ENCODE measurements at places on chromosomes 4 and X.

DNA sequence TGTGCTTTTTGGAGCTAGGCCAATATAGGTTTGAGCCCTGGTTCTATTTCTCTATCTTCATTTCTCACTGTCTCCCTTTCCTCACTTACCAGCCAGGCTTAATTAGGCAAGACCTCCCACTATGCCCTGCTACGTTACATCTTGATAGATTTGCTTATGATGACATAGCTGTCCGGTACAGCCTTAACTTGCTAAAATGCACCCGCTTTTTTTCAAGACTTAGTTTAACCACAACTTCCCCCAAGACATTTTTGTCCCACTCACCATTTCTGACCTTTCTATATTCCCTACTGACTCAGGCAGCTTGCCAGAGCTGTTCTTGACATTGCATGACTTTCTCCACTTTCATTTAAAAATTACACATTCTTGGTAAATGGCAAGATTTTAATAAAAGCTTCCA, 152.6 kb downstream of the MID1 start:
- peak; percentile 80 for DNase-seq

DNA sequence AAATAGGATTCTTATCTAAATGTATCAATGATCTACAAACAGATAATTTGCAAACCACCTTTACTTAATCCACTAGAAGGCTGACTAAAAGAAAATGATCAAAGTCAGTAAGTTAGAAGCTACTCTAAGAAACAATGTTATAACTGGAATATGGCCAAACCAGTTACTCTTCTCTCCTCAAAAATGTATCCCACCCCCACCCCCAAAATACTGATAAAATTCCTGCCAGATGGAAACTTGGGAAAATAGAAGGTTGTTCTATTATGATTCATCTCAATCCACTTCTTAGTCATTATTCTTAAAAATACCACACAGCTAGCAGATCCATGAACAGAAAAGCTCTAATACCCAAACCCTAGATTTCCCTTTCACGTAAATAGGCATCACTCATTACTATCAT, 206.4 kb downstream of the KLHL13 start:
- DNase-seq, result no peak

DNA sequence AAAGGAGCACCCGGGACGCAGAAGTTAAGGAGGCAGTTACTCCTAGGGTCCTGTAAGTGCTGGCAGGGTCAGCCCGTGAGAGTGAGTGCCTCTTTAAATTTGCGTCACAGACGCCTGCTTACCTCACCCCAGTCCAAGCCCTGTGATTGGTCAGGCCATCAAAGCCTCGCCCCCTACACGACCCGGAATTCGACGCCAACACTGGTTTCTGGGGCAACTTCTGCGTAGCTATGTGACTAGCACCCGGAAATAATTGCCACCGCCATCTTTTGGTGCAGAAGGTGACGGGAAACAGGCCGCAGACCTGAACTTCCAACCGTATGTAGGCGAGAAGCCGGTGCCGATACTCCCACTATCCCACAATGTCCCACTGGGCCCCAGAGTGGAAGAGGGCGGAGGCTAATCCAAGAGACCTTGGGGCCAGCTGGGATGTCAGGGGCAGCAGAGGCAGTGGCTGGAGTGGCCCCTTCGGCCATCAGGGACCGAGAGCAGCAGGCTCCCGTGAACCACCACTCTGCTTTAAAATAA, at the start of gene DDX53:
DDX53 (plus strand) TSS at position 265 of the 528 bp plus-strand sequence; CDS start at position 363, 98 bp downstream.
- no peak for DNase-seq

- DNase-seq, result no peak
Observed at GRCh38 chr4:52869656-52870055, 7.5 kb downstream of the RASL11B start.

GRCh38 chr4:153209410-153209809, 5.2 kb downstream of the TRIM2 start:
- DNase-seq, result no peak

DNA sequence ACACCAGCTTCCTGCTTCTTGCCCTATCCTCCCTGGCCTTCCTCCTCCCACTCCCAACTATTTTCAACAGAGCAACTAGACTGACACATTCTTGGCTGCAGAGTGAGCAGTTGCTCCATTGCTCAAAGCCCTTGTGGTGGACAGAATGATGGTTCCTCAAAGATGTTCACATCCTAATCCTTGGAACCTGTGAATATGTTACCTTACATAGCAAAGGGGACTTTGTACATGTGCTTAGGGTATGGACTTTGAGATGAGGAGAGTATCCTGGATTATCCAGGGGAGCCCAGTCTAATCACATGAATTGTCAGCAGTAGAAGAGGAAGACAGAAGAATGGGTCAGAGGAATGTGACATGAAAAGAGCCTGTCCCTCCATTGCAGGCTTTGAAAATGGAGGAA, 24.9 kb upstream of the HOPX start:
- DNase-seq, result no peak

DNA sequence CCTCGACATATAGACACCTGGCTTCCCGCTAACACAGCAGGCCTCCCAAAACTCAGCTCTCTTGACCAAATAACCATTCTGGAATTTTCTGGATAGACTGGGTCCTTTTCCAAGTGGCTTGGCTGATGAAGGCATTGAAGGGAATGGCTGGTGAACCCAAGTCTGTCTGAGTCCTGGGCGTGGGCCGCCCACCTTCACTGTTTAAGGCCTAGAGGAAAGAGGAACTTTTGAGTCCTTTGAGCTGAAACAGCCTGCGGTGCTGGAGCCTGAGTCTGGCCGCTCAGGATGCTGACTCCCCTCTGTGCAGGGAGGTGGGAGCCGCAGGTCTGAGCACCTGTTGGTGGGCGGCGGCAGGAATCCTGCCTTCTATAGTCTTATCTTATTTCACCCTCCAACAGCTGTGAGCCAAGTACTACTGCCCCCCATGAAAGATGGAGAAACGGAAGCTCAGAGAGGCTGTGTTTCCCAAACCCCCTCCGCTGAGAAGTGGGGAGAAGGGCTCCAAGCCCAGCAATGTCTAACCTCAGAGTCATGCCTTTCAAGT, 23.4 kb downstream of the ACOX3 start:
- DNase-seq, result no peak

DNA sequence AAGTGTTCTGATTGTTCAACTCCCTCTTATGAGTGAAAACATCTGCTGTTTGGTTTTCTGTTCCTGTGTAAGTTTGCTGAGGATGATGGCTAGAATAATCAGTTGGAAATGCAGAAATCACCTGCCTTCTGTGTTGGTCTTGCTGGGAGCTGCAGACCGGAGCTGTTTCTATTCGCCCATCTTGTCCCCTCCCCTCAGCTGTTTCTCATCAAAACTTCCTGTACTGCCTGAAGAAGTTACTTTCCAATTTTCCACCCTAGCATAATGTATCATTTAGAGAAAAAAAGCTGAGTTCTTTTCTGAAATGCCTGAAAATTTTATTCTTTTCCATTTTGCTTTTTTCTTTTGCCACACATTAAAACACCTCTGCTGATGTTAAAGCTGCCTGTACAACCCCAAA, 167.6 kb downstream of the TEX13A start:
- DNase-seq, result no peak

GRCh38 chrX:74505437-74505836, 84.1 kb downstream of the SLC16A2 start:
- peak; percentile 82 for DNase-seq

DNA sequence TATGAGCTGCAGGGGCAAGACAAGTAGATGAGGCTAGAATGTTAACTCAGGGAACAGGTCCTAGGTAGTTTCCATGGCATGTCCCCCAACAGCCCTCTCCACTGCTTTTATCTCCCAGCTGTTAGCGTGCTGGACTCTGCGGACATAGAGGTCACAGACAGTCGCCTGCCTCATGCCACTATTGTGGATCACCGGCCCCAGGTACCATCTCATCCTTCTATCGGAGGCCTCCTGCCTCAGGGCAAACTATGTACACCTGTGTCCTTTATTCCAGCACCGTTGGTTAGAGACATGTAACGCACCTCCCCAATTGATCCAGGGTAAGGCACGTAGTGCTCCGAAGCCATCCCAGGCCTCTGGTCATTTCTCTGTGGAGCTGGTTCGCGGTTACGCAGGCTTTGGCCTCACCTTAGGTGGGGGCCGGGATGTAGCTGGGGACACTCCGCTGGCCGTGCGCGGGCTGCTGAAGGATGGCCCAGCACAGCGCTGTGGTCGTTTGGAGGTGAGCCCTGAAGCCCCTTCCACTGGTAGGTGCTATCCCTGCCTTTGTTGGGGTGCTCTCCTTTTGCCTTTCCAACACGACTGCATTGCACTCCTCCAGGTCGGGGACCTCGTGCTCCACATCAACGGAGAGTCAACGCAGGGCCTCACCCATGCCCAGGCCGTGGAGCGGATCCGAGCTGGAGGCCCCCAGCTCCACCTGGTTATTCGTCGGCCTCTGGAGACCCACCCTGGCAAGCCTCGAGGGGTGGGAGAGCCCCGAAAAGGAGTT, 2.2 kb downstream of the MAGIX start:
- no peak for DNase-seq

- DNase-seq, result no peak
Observed at GRCh38 chrX:11431786-11432185, 138.6 kb downstream of the AMELX start.

DNA sequence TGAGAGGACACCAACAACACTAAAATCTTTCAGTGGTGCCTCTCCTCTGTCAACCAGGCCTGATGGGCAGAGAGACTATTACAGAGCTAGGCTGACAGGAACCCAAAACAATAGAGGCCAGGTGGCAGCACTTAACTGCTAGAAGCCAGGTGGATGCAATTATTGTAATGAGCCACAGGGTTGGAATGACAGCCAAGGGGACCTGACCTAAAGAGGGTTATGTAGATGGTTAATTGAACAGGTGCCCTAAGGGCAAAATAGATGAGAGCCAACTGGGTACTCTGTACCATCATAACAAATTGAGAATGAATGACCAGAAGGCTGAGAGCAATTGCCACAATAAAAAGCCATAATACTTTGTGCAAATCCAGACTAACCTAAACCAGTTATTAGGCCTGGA, 24.7 kb upstream of the FRAS1 start:
- DNase-seq, result no peak

GRCh38 chr4:93810340-93810992, 18.1 kb upstream of the ATOH1 start:
- DNase-seq, result no peak

GRCh38 chrX:700936-701335, 70.3 kb downstream of the SHOX start:
- no peak for DNase-seq

DNA sequence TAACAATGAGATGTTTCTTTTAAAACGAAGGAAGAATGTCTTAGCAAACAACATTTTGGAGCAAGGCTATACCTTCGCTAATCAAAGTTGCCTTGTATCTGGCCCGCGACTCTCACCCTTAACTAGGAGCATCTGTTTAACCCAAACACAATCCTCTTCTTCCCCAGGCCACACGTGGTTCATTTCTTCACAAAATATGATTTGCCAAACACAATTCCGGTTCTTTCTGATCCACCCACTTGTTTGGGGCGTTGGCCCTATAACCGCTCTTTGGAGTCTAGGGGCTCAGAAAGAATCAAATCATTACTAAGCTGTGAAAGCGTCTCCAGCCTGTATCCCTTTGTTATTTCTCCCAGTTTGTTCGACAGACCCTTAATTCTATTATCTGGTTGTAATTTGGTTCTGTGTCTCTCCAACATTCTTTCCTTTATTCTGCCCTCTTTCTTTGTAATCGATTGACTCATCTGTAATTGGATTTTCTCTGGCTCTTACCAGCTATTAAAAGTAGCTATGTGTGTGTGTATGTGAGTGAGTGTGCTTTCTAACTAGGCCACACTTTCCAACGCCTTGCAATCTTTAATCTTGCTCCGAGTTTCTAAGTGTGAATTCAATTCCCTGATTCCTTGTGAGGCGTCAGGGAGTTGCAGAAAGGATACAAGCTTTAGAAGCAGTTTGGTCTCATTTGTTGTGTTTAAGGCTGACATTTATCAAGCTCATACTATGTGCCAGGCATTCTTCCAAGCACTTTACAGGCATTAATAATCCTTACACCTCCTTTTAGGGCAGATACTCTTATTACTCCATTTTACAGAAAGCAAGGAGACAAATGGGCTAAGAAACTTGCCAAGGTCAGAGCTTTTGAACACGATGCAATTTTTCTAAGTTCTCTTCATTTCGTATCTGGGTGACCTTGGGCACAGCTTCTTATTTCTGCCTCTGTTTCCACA, 138.6 kb upstream of the CPEB2 start:
- DNase-seq, result no peak

DNA sequence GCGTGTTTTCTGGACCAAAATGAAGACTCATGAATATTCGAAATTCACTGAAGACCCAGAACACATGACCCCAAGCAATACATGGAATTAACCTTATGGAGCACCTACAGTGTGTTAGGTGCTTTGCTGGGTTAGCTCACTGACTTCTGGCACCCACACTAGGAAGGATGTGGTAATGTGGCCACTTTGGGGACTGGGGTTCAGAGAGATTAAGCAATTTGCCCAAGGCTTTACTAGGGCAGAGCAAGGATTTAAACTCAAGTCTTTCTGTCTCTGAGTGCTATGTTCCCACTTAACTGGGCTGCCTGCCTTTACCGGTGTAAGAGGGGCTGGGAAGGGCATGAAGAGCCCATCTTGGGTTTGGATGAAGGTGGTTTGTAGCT, 162.0 kb upstream of the ATP6AP2 start:
- DNase-seq, result no peak

DNA sequence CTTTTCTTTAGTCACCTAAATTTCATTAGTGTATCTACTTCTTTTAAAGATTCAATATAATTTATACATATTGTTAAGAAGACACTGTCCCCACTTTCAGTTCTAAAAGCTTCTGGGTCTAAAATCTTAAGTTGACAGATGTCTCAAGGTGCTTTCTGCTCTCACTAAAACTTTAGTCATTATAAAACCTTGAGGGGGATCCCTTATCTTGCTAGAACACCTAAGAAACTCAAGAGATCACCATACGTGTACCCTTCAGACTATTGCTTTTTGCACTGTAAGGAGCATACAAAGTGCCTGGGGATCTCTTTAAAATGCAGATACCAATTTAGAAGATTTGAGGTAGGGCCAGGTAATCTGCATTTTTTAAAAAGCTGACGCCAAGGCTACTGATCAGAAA, 30.1 kb downstream of the CYBB start:
- no peak for DNase-seq

DNA sequence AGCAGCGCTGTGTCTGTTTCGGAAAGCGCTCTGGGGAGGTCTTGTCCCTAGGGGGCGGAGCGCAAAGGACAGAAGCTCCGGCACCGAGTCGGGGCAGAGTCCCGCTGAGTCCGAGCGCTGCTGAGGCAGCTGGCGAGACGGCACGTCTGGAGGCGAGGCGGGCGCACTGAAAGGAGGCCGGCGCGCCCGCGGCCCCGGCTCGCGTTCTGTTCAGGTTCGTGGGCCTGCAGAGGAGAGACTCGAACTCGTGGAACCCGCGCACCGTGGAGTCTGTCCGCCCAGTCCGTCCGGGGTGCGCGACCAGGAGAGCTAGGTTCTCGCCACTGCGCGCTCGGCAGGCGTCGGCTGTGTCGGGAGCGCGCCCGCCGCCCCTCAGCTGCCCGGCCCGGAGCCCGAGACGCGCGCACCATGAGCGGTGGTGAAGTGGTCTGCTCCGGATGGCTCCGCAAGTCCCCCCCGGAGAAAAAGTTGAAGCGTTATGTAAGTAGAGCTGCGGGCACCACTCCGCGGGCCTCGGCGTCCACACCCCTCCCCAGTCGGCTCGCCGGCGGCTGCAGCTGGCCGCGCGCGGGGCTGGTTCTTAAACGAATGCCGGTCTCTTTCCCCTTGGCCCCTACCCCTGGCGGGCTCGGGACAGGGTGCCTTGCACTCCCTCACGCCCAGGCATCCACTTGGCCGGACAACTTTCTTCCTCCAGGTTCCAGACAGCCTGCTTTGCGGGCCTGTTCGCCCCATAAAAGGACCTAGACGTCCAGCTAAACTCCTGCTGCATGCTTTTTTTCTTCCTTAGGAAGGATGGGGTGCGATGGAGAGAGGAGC, at the start of gene GAB1:
GAB1 (plus strand) TSS at position 96 of the 819 bp plus-strand sequence; CDS start at position 409, 313 bp downstream.
- DNase-seq, result peak; percentile 78

Data from cardiac muscle cell (in vitro differentiated cells and primary cell).